Activated naive CD8-positive, alpha-beta T cell treated with anti-CD3 and anti-CD28 coated beads for 36 hours (primary cell): ENCODE measurements at places on chromosomes 6 and 20. TPM values are rescaled to one million over a fixed set of nuclear protein-coding genes. Genes with fewer than 3 reads are reported as not detected.

DNA sequence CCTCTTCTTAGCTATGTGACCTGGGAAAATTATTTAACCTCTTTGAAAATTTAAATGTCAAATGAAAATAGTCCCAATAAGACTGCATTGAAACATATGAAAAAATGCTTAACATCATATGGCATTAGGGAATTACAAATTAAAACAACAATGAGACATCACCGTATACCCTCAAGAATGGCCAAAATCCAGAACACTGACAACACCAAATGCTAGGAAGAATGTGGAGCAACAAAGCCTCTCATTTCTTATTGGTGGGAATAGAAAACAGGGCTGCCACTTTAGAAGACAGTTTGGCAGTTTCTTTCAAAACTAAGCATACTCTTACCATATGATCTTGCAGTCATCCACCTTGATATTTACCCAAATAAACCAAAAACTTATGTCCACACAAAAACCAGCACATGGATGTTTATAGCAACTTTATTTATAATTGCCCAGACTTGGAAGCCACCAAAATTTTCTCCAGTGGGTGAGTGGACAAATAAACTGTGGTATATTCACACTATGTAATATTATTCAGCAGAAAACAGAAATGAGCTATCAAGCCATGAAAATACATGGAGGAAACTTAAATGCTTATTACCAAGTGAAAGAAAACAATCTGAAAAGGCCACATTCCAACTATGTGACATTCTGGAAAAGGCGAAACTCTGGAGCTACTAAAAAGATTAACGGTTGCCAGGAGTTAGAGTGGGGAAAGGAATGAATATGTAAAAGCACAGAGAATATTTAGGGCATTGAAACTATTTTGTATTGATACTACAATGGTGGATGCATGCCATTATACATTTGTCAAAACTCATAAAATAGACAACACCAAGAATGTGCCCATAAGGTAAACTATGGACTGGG, 459.9 kb downstream of the GRIK2 start:
- DNase-seq = no peak
- H3K4me1 ChIP-seq = no peaks in the 10 kb centered on the region
- no peak overlapping the region for H3K27ac ChIP-seq
- H3K36me3 ChIP-seq = no peaks in the 10 kb centered on the region
- H3K27me3 ChIP-seq = no peaks in the 10 kb centered on the region

- H3K36me3 ChIP-seq = no peaks in the 10 kb centered on the region
- H3K27me3 ChIP-seq = peaks cover 41% of the 10 kb centered on the region
- no peak for DNase-seq
- H3K4me1 ChIP-seq = peaks cover 13% of the 10 kb centered on the region
Observed at GRCh38 chr6:30981942-30982772, 1.4 kb upstream of the MUC21 start.

GRCh38 chr6:9504191-9504590, 910.7 kb downstream of the TFAP2A start:
- no peak for DNase-seq
- no peak overlapping the region for H3K27ac ChIP-seq
- no peaks in the 10 kb centered on the region for H3K4me1 ChIP-seq
- H3K36me3 ChIP-seq = no peaks in the 10 kb centered on the region

DNA sequence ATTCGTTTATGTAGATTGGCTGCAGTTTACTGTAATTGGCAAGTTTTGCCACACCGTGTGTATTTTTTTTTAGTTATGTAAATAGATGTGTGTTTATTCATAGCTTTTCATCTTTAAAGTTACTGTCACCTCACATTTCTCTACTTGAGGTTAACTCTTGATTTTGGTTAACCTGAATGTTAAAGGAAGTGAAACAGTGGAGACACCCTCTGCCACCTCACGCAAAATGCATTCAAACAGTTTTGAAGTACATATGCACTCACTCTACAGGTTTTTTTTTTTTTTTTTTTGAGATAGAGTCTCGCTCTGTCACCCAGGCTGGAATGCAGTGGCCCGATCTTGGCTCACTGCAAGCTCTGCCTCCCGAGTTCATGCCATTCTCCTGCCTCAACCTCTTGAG, 17.7 kb downstream of the OR2A4 start:
- peaks cover 9% of the 10 kb centered on the region for H3K4me1 ChIP-seq
- no peak overlapping the region for H3K4me3 ChIP-seq
- H3K36me3 ChIP-seq = no peaks in the 10 kb centered on the region
- no peak for DNase-seq
- no peak overlapping the region for H3K27ac ChIP-seq

GRCh38 chr20:7387638-7388193, 552.5 kb downstream of the HAO1 start:
- no peaks in the 10 kb centered on the region for H3K4me1 ChIP-seq
- H3K27ac ChIP-seq = no peak overlapping the region
- no peaks in the 10 kb centered on the region for H3K36me3 ChIP-seq

Gene GNMT
- 0.35 TPM for total RNA-seq

- DNase-seq = no peak
- no peaks in the 10 kb centered on the region for H3K4me1 ChIP-seq
- H3K36me3 ChIP-seq = no peaks in the 10 kb centered on the region
- H3K27me3 ChIP-seq = no peaks in the 10 kb centered on the region
- H3K27ac ChIP-seq = no peak overlapping the region
Observed at GRCh38 chr6:100891079-100891478, 9.9 kb upstream of the ASCC3 start.

DNA sequence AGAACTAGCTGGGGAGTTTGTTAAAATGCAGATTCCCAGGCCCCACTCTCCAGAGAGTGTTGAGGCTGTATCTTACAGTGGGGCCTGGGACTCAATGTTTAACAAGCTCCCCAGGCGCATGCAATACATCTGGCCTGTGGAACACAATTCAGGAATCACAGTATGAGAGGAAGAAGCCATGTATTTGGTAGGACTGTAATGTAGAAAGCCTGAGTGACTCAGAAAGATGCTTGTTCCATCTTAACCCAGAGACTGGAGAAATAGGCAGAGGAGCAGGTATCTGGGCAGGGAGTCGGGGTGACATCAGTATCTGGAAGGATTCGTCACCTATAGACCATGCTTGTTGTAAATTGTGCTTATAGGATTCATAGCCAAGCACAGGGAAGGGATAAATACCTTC, 90.5 kb downstream of the UNC5CL start:
- H3K27ac ChIP-seq = no peak overlapping the region
- H3K4me3 ChIP-seq = no peak overlapping the region
- H3K36me3 ChIP-seq = no peaks in the 10 kb centered on the region
- DNase-seq = no peak

DNA sequence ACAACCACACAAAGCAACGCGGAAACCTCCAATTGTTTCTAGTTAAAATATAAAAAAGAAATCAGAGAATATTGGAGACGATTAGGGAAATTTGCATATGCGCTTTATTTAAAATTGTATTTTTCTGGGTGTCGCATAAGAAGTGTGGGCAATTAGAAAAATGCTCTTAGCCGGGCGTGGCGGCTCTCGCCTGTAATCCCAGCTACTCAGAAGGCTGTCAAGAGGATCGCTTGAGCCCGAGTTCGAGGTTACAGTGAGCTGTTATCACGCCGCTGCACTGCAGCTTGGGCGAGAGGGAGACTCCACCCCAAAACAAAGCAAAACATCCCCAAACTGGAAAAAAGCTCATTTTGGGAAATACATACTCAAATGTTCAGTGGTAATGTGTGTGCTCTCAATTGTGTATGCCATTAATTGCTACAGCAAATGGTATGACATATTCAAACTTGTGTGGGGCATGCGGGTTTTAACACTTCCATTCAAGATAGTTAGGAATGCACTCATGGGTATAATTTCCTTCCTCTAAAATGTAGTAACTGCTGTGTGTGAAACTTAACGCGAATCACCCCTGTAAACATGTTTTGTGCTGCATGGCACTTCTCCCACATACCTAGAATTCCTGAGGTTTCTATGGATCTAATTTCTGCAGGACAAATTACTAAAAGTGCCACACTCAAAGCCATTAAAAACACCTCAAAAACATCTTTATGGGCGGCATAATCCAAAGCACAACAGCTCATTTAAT, 54.7 kb upstream of the HFE start:
- peak; percentile 44 for DNase-seq
- peak overlapping the region; percentile 98 for H3K27ac ChIP-seq
- H3K27me3 ChIP-seq = peaks cover 13% of the 10 kb centered on the region
- H3K4me3 ChIP-seq = peak overlapping the region; percentile 87
- H3K4me1 ChIP-seq = peaks cover 42% of the 10 kb centered on the region

Gene ULBP3
- total RNA-seq = 1.1 TPM

DNA sequence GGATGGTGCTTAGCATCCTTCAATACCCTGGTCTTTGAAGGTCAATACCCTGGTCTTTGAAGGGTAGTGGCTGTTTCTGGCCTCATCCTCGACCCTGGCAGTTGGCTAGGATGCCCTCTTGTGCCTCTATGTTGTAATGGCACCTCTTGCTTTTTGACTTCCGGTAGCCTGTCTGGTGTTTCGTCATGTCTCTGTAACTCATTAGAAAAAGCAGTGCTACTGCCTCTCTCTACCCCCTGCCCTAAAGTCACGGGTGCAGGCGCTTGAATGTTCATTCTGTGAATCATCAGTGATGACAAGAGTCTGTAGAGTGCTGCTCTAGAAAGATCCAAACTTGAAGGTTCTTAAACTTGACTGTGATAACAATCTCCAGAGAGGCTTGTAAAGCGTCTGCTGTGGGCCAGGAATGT, 28.3 kb downstream of the RSPO4 start:
- peak; percentile 23 for DNase-seq
- H3K4me1 ChIP-seq = peaks cover 2% of the 10 kb centered on the region
- H3K27me3 ChIP-seq = peaks cover 3% of the 10 kb centered on the region
- H3K36me3 ChIP-seq = no peaks in the 10 kb centered on the region

DNA sequence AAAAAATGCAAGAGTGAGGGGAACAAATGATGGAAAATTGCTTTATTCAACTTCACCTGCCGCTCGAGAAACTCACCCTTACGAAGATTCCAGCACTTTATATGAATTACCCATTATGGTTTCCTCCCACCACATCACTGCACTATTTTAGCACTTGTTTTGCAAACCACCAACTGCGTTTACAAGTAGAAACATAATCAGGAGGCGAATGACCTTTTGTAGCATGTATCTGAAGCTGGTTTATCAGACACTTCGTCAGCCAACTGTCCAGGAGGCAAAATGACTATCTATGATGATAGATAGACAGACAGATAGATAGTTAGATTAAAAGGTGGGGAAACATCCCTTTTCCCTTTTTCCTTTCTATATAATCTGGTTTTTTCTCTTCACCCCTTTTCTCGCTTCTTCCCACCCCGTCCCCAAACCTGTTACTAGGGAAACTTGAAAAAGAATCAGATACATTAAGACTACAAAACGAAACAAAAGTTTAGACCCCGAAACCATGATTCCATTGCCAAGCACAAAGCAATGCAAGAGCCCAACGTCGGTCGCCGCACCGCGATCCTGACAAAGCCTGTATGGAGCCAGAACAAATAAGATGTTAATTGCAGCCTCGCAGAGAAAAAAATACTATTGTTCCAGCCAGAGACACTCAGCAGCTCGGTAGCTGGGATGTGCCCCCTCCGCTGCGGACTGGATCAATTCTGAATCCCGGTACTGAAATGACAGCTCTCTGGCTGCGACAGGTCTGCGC, 933 bp upstream of the ADGRB3 start:
- peaks cover 63% of the 10 kb centered on the region for H3K27me3 ChIP-seq
- peaks cover 19% of the 10 kb centered on the region for H3K4me1 ChIP-seq
- H3K4me3 ChIP-seq = peak overlapping the region; percentile 60
- no peak overlapping the region for H3K27ac ChIP-seq
- H3K36me3 ChIP-seq = no peaks in the 10 kb centered on the region
- DNase-seq = no peak

Gene KCNK15
- 0.31 TPM for total RNA-seq

DNA sequence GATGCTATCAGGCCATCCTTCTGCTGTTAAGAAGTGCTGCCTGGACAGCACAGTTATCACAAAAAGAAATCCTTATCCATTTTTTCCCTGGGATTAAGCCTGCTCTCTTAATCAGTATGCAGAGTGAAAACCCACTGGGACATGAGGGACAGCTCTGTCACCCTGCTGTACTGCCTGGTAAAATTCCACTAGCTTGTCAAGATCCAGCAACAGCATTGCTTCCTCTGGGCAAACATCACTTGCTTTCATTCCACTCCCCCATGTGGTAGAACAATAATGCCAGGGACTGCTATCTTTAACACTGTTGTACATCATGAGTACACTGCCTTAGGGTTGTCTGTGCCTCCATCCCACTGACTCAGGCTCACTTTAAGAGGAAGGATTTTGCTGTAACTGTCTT, 331.3 kb downstream of the KIF16B start:
- no peaks in the 10 kb centered on the region for H3K27me3 ChIP-seq
- no peaks in the 10 kb centered on the region for H3K4me1 ChIP-seq
- no peaks in the 10 kb centered on the region for H3K36me3 ChIP-seq
- H3K4me3 ChIP-seq = no peak overlapping the region
- DNase-seq = no peak
- no peak overlapping the region for H3K27ac ChIP-seq

DNA sequence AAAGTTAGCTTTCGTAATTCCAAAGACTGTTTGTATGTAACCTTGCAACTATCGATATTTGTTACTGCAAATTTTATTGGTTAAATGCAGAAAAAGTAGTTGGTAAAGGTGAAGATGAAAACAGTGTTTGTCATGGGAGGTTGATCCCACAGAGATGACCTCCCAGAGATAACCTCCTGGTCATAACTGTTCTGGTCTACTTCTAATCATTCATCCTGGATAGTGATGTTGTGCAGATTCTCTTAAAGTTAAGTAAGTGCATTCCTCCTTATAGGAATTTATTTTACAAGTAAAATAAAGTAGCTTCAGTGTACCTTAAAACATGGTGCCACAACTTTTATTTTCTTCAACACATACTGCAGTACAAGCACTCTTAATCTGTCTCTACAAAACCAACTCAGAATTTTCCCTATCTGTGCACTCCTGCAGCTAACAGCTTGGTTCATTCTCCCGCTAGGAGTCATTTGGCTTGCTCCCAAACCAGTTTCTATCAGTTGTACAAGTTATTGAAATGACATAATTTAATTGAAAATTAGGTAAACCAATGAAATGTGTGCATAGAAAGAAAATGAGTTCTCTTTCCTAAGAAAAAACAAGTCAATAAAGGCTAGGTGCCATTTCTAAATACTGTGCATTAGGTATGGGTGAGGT, 19.2 kb downstream of the METTL24 start:
- H3K27ac ChIP-seq = no peak overlapping the region
- DNase-seq = no peak
- no peaks in the 10 kb centered on the region for H3K27me3 ChIP-seq
- peaks cover 5% of the 10 kb centered on the region for H3K4me1 ChIP-seq
- H3K4me3 ChIP-seq = no peak overlapping the region
- H3K36me3 ChIP-seq = no peaks in the 10 kb centered on the region
